ENCODE measurements at places on chromosomes 6 and 20. TPM values are rescaled to one million over a fixed set of nuclear protein-coding genes. Genes with fewer than 3 reads are reported as not detected.

DNA sequence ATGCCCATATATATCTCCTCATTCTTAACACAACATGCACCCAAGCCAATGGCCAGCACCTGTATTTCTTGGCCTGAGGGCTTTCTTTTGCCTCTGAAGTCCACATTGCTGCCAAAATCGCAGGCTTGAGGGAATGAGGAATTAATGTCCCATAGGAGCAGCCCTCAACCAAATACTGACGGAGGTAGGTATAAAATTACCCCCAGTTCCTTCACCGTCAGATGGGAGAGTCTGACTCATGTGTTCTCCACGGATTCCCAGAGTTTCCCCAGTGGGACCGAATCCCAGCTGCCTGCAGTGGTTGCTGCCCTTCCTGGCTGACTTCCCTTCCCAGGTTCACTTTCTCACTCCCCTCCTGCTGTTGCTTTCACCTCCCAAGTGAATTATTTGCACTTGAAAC is 602.2 kb upstream of the NOX3 start:
- DNase-seq: no peak

GRCh38 chr6:45555981-45556771 is 178.4 kb upstream of the SUPT3H start:
- no peak for DNase-seq

DNA sequence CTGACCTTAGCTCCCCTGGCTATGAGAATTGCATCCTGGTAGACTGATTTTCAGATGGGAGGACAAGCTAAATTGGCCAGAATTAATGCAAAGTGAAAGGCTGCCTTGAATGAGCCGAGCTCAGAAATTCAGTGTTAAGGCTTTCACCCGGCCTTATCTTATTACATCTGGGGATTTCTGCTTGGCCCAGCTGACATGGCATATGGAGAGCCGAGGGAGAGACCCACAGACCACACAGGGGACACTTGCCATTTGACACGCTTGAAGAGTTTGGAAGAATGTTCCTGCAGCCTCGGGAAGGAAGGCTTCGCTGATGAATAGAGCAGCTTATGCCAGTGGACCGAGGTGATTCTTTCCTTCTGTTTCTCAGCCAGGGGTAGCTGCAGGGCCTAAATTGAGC is 9.0 kb downstream of the MOCS3 start:
- DNase-seq: no peak

Gene C6orf163
- 8.8 TPM for total RNA-seq

Gene TBC1D22B
- total RNA-seq: 14.2 TPM

DNA sequence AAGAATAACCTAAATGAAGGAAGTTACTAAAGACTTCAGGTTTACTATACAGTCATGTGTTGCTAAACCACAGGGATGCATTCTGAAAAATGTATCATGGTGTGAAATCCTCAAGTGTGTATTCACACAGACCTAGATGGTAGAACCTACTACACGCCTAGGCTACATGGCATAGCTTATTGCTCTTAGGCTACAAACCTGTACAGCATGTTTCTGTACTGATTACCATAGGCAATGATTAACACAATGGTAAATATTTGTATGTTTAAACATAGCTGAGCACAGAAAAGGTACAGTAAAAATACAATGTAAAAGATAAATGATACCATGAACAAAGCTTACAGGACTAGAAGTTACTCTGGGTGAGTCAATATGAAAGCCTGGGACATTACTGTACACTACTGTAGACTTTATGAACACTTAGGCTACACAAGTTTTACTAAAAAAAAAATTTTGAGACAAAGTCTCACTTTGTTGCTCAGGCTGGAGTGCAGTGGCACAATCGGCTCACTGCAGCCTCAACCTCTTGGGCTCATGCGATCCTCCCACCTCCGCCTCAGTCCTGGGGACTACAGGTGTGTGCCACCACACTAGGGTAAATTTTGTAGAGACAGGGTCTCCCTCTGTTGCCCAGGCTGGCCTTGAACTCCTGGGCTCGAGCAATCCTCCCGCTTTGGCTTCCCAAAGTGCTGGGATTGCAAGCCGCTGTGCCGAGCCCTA is 36.0 kb downstream of the ADNP start:
- no peak for DNase-seq

GRCh38 chr20:7003598-7003997 is 236.1 kb downstream of the BMP2 start:
- no peak for DNase-seq

Gene TTBK1
- 64.5 TPM for total RNA-seq

- DNase-seq: peak; percentile 26
Observed at GRCh38 chr6:41586252-41587007, 40.2 kb downstream of the FOXP4 start.

Gene BMP2
- total RNA-seq: 5.0 TPM

Gene TCF15
- not detected for total RNA-seq

DNA sequence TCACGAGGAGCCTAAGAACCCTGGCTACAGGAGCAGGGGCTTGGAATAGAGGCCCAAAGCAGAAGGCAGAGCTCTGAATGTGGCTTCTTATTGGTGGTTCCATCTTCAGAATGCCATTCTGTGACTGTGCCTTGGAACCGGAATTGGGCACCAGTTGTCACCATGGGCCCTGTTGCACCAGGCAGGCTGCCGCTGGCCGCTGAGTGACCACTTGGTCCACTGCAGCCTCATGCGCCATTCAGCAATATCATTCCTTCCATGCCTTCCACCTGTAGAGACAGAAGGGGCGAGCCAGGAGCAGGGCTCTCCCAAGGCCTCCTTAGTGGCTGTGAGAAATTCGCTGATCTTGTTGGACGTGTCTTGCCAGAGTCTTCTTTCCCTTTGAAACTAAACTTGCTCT is 270.3 kb upstream of the CHD6 start:
- no peak for DNase-seq

GRCh38 chr6:129646642-129647041 is 63.3 kb downstream of the ARHGAP18 start:
- no peak for DNase-seq

Gene SSTR4
- total RNA-seq: 1.5 TPM

DNA sequence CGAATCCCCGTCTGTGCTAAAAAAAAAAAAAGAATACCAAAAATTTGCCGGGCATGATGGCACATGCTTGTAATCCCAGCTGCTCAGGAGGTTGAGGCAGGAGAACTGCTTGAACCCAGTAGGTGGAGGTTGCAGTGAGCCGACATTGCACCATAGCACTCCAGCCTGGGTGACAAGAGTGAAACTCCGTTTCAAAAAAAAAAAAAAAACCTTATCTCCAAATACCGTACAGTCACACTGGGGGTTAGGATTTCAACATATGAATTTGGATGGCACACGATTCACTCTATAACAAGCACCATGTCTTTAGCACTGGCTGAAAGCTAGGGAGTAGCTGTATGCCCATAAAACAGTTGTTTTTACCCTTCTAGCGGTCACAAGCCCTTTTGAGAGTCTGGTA is 3.8 kb downstream of the SMIM13 start:
- no peak for DNase-seq

Gene PSORS1C1
- 3.8 TPM for total RNA-seq

- no peak for DNase-seq
Observed at GRCh38 chr6:137080711-137081110, 35.9 kb upstream of the IL20RA start.

Gene ETV7
- 0.46 TPM for total RNA-seq

DNA sequence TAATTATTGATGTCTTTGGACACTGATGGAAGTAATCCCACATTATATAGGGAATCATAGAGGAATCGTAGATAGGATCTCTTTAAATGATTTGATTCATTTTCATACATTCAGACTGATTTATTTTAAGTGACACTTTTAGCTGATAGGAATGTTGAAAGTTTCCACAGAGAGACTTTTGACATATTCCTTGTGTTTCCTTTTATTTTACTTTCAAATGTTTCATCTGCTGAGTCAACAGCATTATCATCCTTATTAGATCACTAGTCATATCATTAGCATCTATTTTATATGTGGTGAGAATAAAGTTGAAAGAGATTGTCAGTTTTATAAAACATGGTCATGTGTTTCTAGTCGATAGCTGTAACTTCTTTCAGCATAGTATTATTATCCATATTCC is 13.4 kb downstream of the DCBLD1 start:
- DNase-seq: no peak

DNA sequence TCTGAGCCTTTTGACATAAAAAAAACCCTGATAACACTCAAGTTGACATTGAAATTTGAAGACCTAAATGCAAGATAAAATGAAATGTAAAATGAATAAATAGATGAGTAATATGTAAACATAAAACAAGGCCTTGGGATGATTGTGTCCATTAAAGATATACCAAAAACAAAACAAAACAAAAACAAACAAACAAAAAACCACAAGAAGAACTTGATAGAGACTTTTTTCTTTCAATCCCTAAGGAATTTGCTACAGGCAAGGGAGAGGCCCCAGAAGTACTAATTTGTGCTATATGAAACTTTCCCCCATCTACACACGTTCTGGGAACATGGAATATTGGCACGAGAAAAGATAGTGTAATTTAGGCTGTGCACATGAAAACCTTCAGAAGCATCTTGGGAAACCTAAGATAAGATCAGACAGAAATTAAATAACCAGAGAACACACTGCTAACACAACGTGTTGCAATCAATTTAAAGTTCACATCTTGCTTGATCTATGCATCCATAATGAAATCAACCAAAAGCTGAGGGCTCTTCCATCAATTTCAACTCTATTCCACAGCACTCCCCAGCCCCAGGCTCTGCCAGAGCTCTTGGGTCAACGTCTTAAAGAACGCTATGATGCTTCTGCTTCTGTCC is 201.1 kb upstream of the RREB1 start:
- no peak for DNase-seq

Gene UST
- 9.6 TPM for total RNA-seq

Gene SEL1L2
- total RNA-seq: not detected

DNA sequence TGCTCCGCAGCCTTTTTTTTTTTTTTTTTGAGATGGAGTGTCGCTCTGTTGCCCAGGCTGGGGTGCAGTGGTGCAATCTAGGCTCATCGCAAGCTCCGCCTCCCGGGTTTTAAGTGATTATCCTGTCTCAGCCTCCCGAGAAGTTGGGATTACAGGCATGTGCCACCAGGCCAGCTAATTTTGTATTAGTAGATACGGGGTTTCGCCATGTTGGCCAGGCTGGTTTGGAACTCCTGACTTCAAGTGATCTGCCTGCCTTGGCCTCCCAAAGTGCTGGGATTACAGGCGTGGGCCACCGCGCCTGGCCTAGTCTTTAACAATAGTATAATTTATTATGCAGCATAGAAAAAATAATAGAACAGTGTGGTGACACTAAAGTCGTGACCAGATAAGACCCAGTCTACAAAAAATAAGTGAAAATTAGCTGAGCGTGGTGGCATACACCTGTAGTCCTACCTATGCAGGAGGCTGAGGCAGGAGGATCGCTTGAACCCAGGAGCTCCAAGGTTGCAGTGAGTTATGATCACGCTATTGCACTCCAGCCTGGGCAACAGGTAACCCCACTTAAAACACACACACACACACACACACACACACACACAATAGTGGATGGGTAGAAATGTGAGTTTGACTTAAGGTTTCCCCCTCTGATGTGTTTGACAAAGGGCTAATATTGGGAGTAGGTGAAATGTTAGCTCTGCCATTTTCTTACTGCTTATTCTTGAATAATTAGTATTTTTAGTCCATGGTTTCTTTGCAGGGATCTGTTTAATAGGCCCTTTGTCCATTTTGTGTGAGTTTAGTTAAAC is 6.5 kb downstream of the PIM1 start:
- DNase-seq: no peak

DNA sequence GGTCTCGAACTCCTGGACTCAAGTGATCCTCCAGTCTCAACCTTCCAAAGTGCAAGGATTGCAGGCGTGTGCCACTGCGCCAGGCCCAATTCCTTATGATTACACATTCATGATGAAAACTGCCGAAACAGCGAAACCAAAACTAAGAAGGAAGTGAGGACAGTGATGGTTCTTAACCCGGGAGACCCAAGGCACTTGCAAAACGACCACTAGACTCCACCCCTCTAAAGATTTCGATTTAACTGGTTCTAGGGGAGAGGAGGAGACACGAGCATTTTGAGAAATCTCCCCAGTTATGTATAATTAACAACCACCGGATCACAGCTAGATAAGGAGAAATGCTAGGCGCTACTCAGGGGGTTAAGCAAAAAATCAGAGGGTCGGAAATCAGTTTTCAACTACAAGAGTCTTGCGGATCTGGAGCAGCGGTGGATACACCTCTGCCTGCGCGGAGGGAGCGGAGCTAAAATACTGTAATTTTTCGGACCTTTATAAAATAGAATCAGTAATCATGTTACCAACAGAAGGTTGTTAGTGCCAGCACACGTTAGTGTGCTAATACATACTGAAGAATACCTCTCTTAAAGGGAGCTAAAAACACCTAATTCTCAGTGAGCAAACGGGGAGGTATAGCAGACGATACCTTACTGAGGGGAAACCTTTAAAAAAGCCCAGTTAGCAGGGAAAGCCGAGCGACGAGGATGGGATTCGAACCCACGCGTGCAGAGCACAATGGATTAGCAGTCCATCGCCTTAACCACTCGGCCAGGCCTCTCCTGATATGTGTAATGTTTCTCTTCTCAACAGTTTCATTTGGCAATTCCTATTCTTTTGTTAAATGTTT is 60.0 kb upstream of the BTN3A2 start:
- DNase-seq: no peak

Gene DNMT3B
- 2.0 TPM for total RNA-seq

- no peak for DNase-seq
Observed at GRCh38 chr20:5696011-5696559, 54.1 kb upstream of the SHLD1 start.

- DNase-seq: no peak
Observed at GRCh38 chr20:52747845-52748284, 224.3 kb upstream of the TSHZ2 start.

Gene SPTLC3
- total RNA-seq: 6.0 TPM

- no peak for DNase-seq
Observed at GRCh38 chr20:63254606-63255384, 532 bp upstream of the NKAIN4 start.

Gene PPP1R16B
- 141 TPM for total RNA-seq

GRCh38 chr6:67129780-67130179 is 1422.8 kb upstream of the EYS start:
- DNase-seq: no peak

GRCh38 chr20:36128463-36129159 is 25.9 kb upstream of the EPB41L1 start:
- no peak for DNase-seq

DNA sequence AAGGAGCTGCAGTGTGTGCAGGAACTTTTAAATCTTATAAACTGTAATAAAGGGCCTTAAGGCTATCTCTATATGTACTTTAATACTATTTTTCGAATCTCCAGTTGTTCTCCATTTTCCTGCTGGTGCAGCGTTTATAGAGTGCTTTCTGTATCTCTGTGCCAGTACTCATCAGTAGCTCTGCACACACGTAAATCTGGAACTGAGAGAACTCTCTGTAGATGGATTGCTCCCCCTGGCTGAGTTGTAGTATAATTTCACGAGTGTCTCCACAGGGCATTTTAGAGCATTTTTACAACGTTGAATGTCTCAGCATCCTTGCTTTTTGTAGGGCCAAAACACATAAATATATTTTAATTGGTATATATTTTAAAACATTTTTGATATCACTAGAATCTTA is 256.5 kb downstream of the TRDN start:
- no peak for DNase-seq

- DNase-seq: peak; percentile 51
Observed at GRCh38 chr6:36197739-36198221, 1.2 kb downstream of the BRPF3 start.
